Fibroblast of skin of right biceps (primary cell): ENCODE measurements at places on chromosomes 6 and 20.

DNA sequence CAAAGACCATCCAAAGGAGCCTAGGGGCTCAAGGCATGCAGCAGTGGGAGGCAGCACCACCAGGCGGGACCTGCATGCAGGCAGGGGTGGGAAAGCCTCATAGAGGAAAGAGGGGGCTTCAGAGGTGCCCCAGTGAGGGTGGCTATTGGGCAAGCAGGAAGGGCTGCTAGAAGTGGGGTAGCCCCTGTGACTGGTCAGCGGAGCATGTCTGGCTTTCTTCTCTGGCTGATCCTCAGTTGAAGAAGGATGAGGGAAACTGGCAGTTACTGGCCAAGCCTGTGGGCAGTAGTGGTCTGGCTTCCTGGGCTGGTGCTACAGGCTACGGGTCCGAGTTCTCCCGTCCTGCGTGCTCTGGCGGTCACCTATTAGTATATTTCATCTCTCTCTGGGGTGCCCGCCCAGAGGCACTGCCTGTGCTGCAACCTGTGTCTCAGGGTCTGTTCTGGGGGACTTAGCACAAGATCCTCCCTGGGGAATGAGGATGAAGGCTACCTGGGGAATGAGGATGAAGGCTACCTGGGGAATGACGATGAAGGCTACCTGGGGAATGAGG is 35.9 kb upstream of the CST7 start:
- DNase-seq, result no peak

GRCh38 chr6:168712993-168713392 is 272.0 kb downstream of the SMOC2 start:
- no peak for DNase-seq

DNA sequence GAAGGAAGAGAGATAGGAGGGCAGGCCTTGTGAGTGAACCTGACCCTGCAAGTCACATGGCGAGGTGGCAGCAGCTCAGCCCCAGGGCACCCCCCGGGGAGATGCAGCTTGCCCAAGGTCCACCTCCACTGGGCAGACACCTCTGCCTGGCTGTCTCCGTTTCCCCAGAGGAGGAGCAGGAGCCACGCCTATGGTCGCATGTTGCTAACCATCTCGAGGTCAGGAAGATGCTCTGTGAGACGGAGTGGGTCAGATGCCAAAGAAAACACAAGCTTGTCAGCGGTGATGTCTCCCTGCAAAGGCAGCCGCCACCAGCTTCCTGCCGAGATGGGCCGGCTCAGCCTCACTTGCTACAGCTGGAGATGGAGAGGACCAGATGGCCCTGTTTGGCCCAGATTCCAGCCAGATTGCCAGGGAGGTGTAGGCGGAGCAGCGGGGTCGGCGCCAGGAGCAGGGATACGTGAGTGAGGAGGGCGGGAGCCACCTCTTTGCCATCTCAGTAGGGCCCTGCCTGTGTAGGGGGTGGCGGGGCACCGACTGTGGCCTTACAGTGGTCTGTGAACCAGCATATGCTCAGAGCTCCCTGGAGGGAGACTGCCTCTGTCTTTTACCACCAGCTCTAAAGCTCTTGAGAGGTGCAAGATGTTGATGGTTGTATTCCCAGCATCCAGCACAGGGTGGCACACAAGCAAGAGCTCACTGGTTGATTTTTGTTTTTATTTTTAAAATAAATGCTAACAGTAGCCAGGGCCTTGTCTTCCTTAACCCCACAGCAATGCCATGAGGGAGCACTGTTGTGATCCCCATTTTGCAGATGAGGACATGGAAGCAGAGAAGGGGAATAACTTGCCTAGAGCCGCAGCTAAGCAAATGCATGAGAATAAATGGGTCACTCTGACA is 42.9 kb upstream of the FAM83D start:
- DNase-seq, result peak; percentile 26

DNA sequence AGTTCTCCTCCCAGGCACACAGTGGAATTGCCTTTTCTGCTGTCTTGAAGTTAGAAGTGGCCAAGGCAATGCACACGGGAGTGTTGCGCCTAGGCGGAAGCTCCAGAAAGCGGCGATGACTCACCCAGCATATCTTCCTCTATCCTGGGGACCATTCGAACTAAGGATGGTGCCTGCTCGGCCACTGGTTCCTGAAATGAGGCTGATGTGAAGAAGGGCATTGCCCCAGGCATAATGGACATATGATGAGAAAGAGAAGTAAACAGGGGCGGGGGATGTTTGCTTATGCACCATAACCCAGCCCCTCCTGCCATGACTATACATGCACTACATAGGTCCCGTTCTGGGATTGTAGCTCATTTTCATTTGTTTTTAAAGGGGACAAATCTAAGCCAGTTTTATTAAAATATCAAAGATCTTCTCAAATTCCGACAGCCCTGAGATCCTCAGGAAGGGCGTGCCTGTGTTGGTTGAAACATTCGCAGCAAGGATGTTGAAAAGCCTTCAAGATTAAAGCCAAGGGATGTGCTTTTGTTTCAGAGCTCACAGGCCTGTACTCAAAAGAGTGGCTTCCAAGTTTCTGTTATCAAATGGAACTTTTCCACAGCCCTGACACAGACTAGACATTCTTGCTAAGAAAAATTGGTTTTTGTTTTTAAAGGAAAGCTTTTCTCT is 218.5 kb downstream of the LY86 start:
- DNase-seq, result no peak

DNA sequence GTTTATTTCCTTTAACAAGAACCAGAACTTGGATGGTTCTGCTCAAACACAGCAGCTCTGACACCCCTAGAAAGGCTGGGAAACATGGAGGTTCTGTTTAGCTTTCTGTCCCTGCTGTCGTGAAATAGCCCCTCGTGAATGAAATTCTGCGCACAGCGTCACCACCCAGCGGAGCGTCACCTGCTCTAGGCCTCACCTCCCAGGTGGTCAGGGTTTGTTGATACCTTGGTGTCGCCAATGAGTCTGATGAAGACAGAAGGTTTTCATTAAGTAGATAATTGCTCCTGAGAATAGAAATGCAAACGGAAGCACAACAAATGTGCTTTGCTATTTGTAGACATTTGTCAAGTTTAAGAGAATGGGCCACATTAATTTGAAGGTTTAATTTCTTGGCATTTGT is 135.1 kb downstream of the EDN3 start:
- no peak for DNase-seq

- no peak for DNase-seq
Measured at GRCh38 chr6:168953461-168953860, 300.2 kb downstream of the THBS2 start.

GRCh38 chr20:23627501-23627900 is 10.3 kb downstream of the CST3 start:
- no peak for DNase-seq

- no peak for DNase-seq
Measured at GRCh38 chr6:31690231-31691077, 9.6 kb upstream of the LY6G5C start.

DNA sequence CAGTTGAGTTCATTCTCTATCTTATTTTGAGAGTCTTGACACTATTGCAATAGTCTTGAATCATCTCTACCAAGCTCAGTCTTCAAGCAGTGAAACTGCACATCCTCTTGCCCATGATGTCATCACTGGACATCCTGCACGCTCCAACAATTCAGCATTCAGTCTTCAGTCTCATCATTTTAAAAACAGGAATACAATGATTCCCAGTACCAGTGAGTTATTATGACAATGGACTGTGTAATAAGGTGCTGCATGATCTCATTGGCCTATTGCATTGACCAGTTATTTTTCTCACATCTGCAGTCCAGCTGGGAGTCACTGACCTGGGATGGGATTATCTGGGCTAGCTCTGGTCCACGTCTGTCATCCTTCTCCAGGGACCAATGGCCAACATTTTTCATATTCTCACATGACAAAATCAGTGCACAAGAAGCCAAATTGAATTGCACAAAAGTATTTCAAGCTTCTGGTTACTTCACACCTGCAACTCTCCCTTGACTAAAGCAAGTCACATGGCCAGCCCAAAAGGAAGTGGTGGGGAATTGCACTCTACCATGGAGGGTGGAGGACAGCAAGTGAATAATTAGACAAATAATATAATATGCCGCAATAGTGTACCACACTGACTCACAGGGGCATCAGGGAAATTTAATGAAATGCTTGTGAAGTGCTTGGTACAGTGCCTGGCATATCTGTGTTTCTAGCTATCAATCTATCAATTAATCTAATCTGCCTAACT is 6.4 kb upstream of the CST2 start:
- no peak for DNase-seq

DNA sequence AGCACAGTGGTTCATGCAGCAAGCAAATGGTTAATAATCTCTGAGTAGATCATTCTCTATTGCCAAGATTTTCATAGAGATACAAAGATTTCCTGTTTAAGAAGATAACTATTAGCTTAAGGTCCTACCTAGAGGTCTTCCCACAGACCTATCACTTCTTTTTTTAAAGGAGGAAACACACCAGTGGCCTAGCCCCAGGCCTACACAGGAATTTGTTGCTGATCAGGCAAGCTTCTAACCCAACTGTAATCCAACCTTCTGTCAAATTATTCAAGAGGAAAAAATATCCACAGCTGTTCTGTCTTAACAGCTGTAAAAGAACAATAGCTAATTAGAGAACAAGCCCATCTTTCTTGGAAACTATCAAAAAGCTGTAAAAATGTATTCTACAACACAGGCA is 332.8 kb downstream of the BTBD9 start:
- DNase-seq, result no peak

- no peak for DNase-seq
Measured at GRCh38 chr20:50017576-50018248, 34.9 kb downstream of the SNAI1 start.

GRCh38 chr20:19876828-19877460 is 118.9 kb downstream of the RIN2 start:
- DNase-seq, result no peak

GRCh38 chr6:160735523-160735922 is 33.5 kb downstream of the PLG start:
- DNase-seq, result no peak

GRCh38 chr6:4487538-4487937 is 288.7 kb upstream of the CDYL start:
- DNase-seq, result no peak

DNA sequence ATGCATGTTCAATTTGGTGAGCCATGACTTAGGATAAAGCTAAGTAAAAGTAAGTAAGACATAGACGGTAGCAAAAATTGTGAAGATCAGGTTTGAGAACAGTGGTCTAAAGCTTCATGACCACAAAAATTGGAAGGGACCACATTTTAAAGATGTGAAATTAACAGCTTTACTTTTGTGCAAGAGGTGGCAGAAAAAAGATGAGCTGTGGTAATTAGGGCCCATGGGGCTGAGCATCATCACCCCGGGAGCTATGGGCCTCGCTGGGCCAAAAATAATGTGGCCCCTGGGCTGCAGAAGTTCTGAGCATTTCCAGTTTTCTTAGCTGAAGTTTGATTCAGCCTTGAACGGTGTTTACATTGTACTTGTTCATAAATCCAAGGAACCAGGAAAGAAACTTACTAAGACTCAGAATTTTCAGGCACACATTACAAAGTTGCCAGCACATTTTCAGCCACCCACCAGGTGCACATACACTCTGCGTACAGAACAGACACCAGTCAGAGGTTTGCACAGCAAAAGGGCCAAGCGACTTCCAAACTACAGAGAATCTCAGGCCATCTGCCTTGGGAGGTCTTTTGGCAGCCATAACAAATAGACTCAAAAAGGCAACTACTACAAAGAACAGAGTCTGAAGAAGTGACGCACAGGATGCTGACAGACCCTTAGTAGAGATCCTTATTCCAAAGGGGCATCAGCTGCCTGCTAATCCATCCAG is 57.7 kb downstream of the CSE1L start:
- no peak for DNase-seq

DNA sequence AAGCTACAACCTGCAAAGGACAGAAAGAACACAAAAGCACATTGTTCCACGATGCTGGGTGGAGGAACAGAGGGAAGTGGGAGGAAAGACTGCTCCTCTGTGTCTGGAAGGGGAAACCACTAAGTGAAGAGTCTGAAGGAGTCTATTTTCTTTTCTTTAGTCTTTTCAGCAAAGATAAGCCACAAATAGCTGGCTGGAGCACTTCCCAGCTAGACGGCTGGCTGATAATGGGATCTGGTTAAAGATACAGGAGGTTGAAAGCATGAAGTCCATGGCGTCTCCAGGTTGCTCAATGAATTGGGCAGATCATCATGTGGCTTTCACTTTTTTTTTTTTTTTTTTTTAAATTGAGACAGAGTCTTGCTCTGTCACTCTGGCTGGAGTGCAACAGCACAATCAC is 154.0 kb upstream of the KCNG1 start:
- DNase-seq, result no peak

DNA sequence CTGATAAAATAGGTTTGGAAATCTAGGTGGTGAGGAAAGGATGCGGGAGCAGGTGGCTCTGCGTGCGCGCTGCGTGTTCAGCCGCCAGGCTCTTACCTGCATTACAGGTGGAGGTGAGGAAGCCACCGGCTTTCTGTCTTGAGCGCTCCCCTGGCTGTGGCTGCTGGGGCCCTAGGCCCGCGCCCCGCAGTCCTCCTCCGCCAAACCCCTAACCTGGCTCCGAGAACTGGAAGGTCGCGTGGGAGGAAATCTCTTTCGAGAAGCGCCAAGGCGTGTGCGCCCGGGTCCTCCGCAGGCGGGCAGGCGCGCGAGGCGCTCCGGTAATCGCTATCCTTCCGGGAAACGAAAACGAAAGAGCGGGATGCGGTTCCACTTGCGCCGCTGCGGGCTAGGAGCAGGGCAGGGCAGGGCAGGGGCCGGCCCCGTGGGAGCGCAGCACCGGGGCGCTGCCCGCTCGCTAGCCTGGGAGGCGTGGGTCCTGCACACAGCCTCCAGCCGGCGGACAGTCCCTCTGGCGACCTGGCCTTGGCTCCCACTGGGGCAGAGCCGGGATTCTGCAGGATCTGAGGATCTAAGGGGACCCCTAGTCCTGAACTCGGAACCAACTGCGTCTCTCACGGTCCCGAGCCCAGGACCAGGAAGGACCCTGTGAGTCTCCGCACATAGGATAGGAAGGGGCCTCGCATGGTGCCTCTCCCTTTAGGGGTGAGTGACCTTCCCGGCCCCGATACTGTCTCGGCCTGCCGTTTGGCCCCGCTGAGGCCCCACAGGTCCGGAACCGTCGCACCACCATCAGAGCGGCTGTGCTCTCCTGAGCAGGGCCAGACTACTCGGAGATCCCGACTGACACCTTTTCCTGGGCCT is at the start of gene ETV7:
ETV7 (minus strand) TSS at position 230 of the 864 bp plus-strand sequence; CDS start at position 102, 128 bp downstream.
- DNase-seq, result peak; percentile 20

GRCh38 chr6:149566410-149567193 is 427 bp downstream of the GINM1 start:
- peak; percentile 28 for DNase-seq

DNA sequence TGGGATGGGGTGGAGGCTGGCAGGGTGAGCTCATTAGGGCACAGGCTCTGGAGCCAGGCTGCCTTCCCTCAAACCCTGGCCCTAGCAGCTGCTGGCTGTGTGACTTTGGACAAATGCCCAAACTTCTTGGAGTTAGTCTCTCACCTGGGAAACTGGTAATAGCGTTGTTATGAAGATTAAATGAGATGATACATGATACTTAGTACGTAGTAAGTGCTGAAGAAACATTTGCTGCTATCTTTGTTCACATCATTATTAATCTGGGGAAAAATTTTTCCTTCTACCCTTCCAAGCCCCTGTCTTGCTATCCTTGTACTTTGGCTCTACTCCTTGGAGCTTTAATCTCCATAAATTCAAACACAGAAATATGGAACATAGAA is 22.3 kb upstream of the PPARD start:
- no peak for DNase-seq

- no peak for DNase-seq
Measured at GRCh38 chr6:14858808-14859207, 387.1 kb upstream of the JARID2 start.
